ENCODE measurements at places on chromosomes 7 and 10. TPM values are rescaled to one million over a fixed set of nuclear protein-coding genes. Genes with fewer than 3 reads are reported as not detected.

DNA sequence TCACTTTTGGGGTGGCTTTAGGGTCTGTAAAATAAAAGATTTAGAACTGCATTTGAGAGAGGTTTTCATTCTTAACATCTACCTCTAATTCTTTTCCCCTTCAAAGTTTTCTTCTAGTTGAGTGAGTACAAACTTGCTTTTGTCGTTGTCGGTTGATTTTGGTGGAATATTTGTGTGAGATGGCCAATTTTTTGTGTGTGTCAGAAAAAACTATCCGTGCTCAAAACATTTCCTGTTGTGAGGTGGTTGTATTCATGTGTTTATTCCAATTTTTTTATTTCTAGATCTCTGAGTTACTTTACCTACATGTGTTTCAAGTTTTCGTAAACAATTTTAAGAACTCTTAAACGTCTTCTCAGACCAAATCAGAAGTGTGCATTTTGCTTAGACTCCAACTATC is 1.6 kb downstream of the AHR start:
- no peak for DNase-seq

The SFRP4 gene
- 88.0 TPM for total RNA-seq

The CYP2C9 gene
- 0.77 TPM for total RNA-seq

GRCh38 chr10:93512565-93512964 is 16.2 kb downstream of the CEP55 start:
- DNase-seq, result no peak

The MYOZ1 gene
- 1.2 TPM for total RNA-seq

GRCh38 chr10:1670541-1671365 is 66.6 kb downstream of the ADARB2 start:
- no peak for DNase-seq

The NCF1 gene
- 1.3 TPM for total RNA-seq

DNA sequence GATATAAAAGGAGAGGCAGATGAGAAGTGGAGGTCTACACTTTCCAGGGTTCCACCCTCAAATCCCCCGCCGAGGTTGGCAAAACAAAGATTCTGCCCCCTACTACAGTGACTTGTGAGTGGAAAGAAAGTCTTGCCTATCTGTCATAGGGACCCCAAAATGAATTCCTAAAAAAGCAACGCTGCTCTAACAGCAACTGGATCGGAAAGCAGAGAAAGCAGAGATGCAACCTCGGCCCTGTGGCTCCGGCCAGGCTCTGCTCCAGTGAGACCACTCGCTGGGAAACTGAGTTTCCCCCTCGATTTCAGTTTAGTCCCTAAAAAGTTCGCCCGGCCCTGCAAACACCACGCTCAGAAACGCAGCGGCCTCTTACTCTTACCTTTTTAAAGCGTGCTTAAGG is 297.9 kb upstream of the NFE2L3 start:
- DNase-seq, result no peak

DNA sequence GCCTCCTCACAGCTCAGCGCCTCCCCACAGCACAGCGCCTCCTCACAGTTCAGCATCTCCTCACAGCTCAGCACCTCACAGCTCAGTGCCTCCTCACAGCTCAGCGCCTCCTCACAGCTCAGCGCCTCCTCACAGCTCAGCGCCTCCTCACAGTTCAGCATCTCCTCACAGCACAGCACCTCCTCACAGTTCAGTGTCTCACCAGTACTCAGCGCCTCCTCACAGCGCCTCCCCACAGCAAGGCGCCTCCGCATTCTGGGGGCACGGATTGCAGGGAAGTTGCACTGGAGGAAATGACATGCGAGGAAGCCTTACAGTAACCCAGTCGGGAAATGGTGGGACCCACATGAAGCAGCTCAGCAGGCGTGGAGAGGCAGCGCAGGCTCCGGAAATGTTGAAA is 271.6 kb downstream of the WDR37 start:
- DNase-seq, result no peak

The HOXA1 gene
- 1.5 TPM for total RNA-seq

GRCh38 chr10:103905441-103905840 is 12.5 kb downstream of the STN1 start:
- no peak for DNase-seq

DNA sequence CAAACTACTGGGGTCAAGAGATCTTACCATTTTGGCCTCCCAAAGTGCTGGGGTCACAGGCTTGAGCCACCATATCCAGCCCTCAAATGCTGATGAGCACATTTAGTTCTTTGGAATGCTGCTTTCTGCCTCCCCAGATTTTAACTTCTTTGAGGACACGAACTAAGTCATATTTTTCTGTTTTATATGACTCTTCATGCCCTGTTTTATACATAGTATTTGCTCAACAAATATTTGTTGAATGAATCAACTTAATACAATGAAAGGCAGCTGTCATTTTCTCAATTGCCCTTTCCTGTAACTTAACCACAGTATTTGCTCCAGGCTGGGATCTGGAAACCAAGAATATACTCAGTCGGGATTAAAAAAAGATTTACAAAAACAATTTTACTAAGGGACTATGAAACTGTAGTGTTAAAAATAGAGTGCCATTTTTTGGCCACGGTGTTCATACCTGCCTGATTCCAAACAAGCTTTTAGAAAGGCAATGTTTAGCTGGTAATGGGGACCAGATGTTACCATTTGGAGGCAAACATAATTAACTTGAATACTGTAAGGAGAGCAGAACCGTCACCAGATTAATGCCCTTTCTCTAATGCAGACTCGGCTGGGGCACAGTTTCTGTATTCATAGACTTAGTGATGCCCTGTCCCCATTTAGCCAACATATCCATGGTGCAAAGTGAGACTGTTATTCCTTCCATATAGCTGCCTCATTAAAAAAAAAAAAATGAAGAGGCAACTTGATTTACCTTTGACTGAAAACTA is 117.6 kb downstream of the NRP1 start:
- DNase-seq, result no peak

- DNase-seq, result no peak
Observed at GRCh38 chr10:85259908-85260307, 931.5 kb downstream of the CCSER2 start.

DNA sequence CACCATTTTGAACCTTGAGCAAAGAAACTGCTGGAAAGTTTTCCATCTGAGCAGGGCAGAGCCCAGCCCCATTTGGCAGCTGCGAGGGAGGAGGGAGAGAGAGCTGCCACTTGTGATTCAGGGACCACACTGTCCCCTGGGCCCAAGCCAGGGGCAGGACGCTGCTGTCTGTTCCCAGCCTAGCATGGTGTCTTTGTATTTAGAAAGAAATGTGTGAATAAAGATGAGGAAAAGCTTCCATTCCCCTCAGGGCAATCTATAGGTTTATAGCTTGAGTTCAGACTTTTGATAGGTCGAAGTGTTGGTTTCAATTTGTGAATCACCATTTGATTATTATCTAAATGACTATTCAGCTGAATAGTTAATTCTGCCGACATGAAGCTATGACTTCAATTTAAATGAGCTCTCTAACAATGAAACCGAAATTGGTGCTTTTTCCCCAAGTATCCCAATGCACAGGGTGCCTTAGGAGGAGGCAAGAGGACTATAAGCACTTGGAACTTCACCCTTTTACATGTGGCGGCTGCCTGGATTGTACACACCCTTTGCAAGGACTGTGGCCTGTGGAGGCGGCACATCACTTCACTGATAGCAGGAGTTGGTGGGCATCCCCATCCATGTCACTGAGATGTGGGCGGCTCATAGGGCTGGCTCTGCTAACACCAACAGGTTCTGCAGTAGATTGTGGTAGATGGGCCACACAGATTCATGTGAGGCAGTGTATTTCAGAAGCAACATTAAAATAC is 223.5 kb downstream of the CCDC3 start:
- DNase-seq, result no peak

- DNase-seq, result no peak
Observed at GRCh38 chr7:976901-977325, 1.6 kb upstream of the COX19 start.

The GIMAP8 gene
- 10.3 TPM for total RNA-seq

- no peak for DNase-seq
Observed at GRCh38 chr7:117597755-117598154, 117.9 kb downstream of the CFTR start.

DNA sequence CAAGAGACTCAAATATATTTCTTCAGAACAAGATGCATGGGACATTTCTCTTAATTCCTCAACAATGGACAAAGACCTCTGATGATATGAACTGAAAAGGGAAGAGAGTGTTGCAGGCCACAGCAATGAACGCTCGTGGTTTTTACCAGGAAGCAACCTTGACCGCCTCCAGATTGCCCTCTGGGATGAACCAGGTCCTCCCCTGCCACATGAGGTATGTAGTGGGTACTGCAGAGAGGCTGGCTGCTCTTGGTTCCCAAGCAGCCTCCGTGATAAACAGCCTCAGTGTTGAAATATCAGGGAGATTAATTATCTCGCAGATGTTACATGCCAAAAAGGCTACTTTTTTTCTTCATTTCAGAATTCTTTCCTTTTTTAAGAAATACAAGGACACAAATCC is 338.8 kb downstream of the ELMO1 start:
- no peak for DNase-seq

- no peak for DNase-seq
Observed at GRCh38 chr7:34165927-34166550, 260.7 kb downstream of the BMPER start.

The GGCT gene
- total RNA-seq, result 25.7 TPM

The UCMA gene
- not detected for total RNA-seq

All from ovary (tissue), 10 donors.